ENCODE measurements at places on chromosomes 13 and 19. TPM values are rescaled to one million over a fixed set of nuclear protein-coding genes. Genes with fewer than 3 reads are reported as not detected.

Gene C1QTNF9
- not detected for total RNA-seq

GRCh38 chr19:4516199-4516938 is 1.9 kb downstream of the PLIN4 start:
- DNase-seq: no peak

Gene UPF3A
- 86.2 TPM for total RNA-seq

GRCh38 chr19:29673451-29674371 is 8.4 kb downstream of the PLEKHF1 start:
- DNase-seq: no peak

Gene FAM216B
- not detected for total RNA-seq

Gene ATP7B
- 40.2 TPM for total RNA-seq

DNA sequence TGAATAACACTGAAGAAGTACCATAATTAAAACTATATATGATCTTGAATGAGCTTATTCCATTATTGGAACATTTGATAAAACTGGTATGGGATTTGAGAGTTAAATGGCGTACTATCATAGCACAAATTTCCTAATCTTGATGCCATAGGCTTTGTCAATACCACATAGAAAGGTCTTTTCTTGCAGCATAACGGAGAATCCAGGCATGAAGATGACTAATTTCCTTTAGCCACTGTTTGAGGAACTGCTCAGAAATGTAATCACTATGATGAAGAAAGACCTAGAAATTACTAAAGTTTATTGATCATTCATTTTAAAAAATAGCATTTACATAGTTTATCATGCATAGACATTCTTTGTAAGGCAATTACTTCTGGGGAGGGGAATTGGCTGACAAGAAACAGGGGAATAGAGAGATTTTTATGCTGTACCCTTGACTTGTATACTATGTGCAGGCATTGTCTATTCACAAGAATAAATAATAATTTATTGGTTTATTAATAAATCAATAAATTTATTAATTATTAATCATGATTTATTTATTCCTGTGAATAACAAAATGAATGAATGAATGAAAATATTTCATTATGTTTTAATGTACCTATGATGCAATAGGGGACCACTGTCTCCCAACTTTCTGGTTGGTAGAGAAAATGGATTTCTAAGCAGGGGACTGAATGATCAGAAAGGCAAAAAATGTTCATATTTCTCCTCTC is 2676.6 kb downstream of the PCDH9 start:
- no peak for DNase-seq

Gene LRRC25
- not detected for total RNA-seq

Gene WDR88
- total RNA-seq: 0.37 TPM

GRCh38 chr13:43357564-43357963 is 334.2 kb downstream of the DNAJC15 start:
- DNase-seq: no peak

GRCh38 chr13:43911871-43912270 is 32.2 kb downstream of the LACC1 start:
- DNase-seq: no peak

GRCh38 chr13:89695343-89696257 is 1651.9 kb upstream of the MIR17HG start:
- peak; percentile 71 for DNase-seq

DNA sequence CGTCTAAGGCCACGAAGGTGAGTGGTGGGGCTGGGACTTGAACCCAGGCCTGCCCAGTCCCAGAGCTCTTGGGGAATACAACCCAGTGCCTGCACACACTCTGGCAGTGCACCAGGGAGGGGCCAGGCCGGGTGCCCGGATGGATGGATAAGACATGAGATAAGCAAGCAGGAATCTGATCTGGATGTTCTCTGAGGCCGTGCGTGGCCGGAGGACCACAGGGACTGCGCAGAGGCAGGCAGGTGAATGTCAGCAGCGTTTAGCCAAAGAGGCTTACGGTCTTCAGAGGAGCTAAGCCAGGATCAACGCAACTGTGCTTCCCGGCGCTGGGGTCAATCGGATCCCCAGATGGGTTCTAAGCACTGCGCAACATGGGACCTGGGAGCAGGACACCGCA is 1.5 kb downstream of the ZNF787 start:
- DNase-seq: no peak

GRCh38 chr19:17754634-17755442 is 3.6 kb downstream of the FCHO1 start:
- no peak for DNase-seq

Gene ERICH6B
- not detected for total RNA-seq

Gene COX6B2
- total RNA-seq: 0.35 TPM

Gene B3GNT8
- total RNA-seq: 3.1 TPM

Gene PROZ
- not detected for total RNA-seq

GRCh38 chr13:47976325-47976724 is 24.7 kb downstream of the SUCLA2 start:
- DNase-seq: no peak

Gene LRG1
- total RNA-seq: 0.61 TPM

Gene SLAIN1
- 3.5 TPM for total RNA-seq

Gene ZNF587
- 78.0 TPM for total RNA-seq

Gene CYP4F11
- total RNA-seq: not detected

GRCh38 chr13:67493835-67494234 is 263.7 kb upstream of the PCDH9 start:
- DNase-seq: no peak

DNA sequence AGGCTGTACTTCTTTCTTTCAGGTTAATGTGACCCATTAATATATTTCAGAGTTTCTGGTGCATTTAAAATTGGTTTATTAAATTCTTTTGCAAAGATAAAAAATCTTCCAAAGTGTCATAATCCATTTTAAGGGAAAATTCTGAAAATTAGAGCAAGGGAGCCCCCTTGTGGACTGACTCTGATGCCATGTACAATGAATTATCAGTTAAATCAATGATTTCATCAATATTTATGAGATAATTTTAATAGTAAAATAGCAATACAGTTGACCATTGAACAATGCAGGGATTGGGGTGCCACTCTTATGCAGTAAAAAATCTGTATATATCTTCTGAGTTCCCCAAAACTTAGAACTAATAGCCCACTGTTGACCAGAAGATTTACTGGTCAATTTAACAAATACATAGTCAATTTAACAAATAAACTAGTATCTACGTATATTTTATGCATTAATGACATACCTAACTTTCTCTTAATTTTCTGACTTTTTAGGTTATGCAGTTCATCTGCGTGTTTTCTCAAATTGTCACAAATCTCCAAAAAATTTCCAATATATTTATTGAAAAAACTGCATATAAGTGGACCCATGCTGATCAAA is 479.1 kb upstream of the MIR17HG start:
- DNase-seq: no peak

DNA sequence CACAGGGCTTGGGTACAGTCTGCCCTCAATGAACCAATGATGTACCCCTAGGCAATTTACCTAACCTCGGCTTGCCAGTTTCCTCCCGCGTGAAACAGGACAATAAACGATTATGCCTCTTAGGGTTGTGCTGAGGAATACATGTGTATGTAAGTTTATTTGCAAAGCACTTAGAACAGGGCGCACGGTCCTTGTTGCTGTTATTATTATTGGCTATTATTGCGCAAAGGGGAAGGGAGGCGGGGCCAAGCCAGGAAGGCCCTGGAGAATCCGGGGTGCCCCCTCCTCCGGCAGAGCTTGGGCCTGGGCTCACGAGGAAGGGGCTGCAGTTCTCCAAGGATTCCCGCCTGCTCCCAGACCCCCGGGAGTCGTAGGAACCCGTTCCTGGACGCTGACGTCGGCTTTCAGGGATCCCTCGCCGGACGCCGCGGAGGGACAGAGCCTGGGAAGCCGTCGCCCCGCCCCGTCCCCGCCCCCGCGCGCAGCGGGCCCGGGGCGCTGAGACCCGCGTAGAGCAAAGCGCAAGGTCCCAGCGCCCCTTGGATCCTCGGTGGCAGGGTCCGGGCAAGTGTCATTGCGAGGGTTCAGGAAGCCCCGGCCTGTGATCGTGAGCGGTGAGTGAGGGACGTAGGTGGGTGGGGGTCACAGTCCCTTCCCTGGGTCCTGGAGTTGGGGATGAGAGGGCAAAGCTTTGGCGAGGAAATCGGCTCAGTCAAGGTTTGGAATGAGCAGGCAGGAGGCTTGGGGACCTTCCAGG is at the start of gene TMEM91:
Gene TMEM91, plus strand, starts transcription at position 293 of the 757 bp plus-strand sequence. CDS start 1,777 bp downstream, outside the sequence.
- DNase-seq: no peak

Gene LILRB3
- not detected for total RNA-seq

Gene REXO1
- total RNA-seq: 46.6 TPM
